ENCODE measurements at places on chromosomes 3 and 15. TPM values are rescaled to one million over a fixed set of nuclear protein-coding genes. Genes with fewer than 3 reads are reported as not detected.

HES1 gene
- 1.2 TPM for total RNA-seq

DNA sequence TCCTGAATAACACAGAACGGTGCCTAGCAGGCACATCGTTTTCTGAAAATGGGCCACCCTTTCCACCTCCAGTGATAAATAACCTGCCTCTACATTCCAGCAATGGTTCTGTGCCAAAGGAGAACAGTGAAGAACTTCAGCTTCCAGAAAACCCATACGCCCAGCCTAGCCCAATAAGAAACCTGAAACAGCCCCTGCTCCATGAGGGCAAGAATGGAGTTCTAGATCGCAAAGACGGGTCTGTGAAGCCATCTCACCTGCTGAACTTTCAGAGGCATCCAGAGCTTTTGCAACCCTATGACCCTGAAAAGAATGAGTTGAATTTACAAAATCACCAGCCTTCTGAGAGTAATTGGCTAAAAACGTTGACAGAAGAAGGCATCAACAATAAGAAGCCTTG lies 61.9 kb downstream of the CGNL1 start:
- DNase-seq, result no peak

- no peak for DNase-seq
These were observed 837.5 kb downstream of the MCTP2 start for GRCh38 chr15:95068701-95069521.

- no peak for DNase-seq
These were observed 11.8 kb downstream of the ATXN7 start for GRCh38 chr3:63875510-63875909.

All from LHCN-M2 (cell line).